Activated naive CD8-positive, alpha-beta T cell treated with anti-CD3 and anti-CD28 coated beads for 36 hours (primary cell): ENCODE measurements at places on chromosomes 11 and 22. TPM values are rescaled to one million over a fixed set of nuclear protein-coding genes. Genes with fewer than 3 reads are reported as not detected.
A peak's percentile ranks its signal among the peaks of the same experiment; 100 is the strongest.

DNA sequence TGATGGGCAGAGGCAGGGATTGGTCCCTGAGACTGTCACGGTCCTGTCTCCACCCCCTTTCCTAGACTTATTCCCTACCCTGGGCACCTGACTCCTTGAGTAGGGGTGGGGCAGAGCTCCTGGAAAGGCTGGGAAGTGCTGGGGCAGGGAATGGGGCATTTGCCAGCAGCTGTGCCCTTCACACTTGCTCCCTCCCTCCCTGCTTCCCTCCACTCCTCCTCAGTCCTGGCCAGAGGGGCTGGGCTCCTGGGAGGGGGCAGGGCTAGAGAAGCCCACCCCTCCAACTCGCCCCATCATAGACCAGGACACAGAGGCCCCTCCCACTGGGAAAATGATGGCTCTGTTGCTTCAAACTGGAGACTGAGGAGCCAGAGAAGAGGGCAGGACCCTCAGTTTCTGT, 11.6 kb downstream of the SCN2B start:
- no peak for DNase-seq

- no peak for DNase-seq
Observed at GRCh38 chr11:44366741-44367140, 56.8 kb upstream of the ALX4 start.

DNA sequence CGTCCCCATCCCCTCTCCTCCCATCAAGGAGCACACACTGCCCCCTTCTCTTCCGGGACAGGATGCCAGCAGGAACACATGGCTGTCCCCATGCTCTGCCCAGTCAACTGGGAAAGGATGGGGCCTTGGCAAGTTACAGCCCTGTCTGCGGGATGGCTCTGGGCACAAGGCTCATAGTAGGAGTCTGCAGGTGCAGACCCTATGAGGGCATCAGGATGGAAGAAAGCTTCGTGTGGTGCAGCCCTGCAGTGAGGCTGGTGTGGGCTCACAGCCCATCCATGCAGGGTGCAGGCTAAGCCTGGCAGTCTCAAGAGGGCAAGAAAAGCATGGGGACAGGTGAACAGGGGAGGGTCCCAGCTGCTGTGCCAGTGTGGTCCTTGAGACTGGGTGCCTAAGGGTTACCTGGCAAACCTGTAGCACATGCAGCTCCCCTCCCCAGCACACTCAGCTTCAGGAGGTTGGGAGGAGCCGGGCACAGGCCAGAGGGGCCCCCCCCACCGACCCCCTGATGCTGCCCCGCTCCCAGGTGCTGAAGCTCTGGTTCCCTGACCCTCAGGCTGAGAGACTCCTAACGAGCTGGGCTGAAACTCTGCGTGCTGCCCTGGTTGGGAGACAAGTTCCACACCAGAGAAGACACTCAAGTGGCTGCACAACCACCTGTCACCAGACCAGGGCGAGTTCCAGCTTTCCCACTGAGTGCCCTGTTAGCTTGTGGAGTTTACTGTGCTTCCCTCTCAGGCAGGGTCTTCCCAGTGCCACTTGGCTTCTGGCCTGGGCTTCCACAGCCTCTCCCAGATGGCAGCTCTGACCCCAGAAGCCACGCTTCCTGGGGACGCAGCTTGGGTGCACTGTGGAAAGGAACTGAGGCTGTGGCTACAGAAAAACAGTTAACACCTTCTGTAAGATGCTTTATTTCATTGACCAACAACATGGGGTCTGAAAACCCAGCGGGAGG, 3.3 kb upstream of the SCARF2 start:
- no peak for DNase-seq

GRCh38 chr11:64842366-64842759, 2.1 kb downstream of the CDC42BPG start:
- DNase-seq: no peak

DNA sequence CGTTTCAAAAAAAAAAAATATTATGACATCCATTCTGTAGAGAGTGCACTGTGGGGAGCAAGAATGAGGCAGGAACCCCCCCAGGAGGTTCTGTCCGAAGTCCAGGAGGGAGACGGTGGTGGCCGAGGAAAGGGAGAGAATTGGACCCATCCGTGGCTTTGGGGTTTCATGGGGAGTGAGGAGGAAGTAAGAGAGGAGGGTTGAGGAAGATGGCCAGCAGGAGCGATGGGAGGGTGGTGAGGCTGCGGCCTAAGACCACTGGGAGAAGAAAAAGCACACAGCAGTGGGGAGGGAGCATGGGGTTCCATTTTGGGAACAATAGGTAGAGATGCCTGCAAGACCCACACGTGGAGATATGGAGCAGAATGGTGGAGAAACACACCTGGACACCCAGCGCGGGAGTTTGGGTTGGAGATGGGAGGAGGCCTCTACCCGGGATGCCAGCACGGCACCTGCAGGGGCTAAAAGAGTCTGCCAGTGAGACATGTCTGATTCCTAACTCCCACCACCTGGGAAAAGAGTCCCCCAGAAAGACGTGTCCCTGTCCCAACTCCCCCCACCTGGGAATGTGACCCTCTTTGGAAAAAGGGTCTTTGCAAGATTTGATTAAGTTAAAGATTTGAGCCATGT, 72.5 kb upstream of the SHANK2 start:
- DNase-seq: no peak

GRCh38 chr11:87454241-87454640, 416.5 kb downstream of the TMEM135 start:
- DNase-seq: no peak

- DNase-seq: no peak
Observed at GRCh38 chr11:133985981-133986944, 29.5 kb upstream of the IGSF9B start.

- DNase-seq: no peak
Observed at GRCh38 chr11:60989093-60989650, 17.7 kb downstream of the CD6 start.

DNA sequence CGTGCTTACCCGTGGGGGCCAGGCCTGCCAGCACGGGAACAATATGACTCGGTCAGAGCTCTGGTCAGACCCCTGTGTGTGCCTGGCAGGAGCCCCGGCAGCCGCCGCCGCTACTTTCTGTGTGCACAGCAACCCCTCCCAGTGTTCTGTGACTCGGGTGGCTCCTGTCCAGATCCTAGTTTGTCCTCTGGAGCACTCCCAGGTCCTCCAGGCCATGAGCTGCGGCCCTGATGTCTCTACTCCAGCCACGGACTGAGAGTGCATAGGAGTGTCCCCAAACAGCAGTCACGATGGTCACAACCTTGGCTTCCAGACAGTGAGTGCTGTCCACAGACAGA, 3.2 kb downstream of the NDUFS8 start:
- DNase-seq: no peak

DNA sequence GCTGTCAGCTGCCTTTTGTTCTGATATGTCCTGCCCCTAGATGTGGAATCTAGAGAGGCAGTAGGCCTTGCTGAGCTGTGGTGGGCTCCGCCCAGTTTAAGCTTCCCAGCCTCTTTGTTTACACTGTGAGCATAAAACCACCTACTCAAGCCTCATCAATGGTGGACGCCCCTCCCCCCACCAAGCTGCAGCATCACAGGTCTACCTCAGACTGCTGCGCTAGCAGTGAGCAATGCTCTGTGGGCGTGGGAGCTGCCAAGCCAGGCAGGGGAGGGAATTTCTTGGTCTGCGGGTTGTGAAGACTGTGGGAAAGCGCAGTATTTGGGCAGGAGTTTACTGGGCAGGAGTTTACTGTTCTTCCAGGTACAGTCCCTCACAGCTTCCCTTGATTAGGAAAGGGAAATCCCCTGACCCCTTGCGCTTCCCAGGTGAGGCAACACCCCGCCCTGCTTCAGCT, 98.5 kb downstream of the SMCO4 start:
- peak; percentile 8 for DNase-seq

DNA sequence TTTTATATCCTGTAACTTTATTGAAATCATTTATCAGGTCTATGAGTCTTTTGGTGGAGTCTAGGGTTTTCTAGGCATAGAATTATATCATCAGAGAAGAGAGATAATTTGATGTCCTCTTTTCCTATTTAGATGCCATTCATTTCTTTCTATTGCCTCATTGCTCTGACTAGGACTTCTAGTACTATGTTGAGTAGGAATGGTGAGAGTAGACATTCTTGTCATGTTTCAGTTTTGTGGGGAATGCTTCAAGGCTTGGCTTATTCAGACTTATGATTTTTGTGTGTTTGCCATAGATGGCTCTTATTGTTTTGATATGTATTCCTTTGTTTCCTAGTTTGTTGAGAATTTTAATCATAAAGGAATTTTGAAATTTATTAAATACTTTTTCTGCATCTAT, 1078.3 kb downstream of the FAM181B start:
- DNase-seq: no peak

DNA sequence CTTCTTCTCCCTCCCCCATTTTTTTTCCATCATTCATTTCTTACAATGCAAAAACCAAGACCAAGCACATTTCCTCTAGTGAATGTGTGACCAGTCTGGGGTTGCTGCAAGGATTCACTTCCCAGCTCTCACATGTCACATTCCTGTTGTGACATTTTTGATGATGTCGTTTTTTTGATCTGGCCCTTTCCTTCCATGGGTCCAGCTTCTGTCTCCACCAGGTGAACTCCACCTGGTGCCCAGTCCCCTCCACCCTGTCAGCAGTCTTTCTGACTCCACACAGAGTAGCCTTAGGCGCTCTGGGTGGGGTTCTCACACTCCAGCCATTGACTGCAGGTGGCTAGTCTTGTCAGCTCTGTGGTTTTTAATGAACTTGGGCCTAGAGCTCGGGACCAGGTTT, 15.6 kb downstream of the PANX1 start:
- no peak for DNase-seq

DNA sequence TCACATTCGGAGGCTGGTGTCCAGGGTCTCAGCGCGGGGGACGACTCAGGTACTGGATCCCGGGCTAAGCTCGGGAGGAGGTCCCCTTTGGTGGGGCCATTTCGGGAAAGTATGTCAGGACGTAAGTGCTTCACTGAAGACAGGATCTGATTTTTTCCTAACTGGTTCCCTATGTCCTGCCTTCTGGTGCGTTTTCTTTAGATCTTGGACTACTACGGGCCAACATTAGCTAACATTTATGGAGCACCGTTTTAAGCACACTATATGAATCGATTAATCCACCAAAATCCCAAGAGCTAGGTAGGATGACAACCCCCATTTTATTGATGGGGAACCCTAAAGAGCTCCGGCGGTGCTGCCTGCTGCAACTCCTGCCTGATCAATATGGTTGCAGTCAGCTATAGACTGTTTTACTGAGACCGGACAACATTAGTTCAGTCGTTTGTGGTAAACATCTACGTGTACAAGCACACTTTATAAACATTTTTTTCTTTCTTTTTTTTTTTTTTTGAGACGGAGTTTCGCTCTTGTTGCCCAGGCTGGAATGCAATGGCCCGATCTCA, 17.0 kb upstream of the WDR74 start:
- DNase-seq: no peak

DNA sequence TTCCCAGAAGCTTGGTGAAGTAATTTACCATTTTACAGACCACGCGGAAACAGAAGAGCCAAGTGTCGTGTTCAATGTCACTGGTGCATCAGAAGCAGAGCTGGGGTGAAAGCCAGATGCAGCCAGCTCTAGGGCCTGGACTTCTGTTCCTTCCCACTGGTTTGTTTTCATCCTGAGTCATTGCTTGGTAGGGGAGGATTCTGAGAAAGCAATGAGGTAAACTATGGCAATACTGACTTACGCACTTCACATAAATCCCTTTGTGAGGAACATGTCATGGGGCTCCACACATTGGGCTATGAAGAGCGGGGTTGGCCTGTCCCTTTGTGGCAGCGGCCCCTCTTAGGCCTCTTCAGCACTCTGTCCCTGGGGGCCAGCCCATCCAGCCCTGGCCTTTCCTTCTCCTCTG, 52.4 kb upstream of the RBFOX2 start:
- DNase-seq: no peak

- DNase-seq: peak; percentile 15
Observed at GRCh38 chr11:57322256-57323166, 2.2 kb downstream of the TNKS1BP1 start.

GRCh38 chr11:128190312-128190711, 397.0 kb downstream of the ETS1 start:
- DNase-seq: peak; percentile 29

- DNase-seq: peak; percentile 21
Observed at GRCh38 chr11:125345421-125346178, 150.5 kb downstream of the FEZ1 start.

- no peak for DNase-seq
Observed at GRCh38 chr22:50705851-50706351, 32.1 kb upstream of the ACR start.

GRCh38 chr22:27231266-27231665, 570.3 kb downstream of the MN1 start:
- DNase-seq: no peak

GRCh38 chr11:107118025-107118720, 99.9 kb upstream of the GUCY1A2 start:
- no peak for DNase-seq

DNA sequence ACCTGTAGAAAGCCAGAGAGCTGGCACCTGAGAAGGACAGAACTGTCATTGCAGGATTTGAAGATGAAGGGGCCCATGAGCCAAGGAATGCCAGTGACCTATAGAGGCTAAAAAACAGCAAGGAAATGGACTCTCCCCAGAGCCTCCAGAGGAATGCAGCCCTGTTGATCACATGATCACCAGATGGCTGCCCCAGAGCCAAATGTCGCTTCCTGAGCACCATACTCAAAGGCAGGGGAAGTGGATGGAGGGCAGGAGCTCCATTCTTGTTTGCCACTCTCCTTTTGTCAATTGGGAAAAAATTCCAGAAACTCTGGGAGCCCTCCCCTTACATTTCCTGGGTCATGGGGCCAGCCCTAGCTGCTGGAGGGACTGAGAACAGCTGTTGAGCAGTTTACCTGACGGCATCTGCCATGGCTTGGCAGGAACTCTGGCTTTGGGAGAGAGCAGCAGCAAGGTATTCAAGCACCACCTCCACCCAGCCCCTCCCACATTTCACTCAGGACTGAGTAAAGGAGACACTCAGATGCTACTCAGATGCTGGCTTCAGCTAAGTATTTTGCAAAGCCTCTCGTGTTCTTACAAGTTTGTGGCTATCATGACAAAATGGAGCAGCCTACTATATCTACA, 46.9 kb downstream of the DKK3 start:
- no peak for DNase-seq

GRAP2 gene
- total RNA-seq: 65.2 TPM

TH gene
- total RNA-seq: not detected

EHF gene
- not detected for total RNA-seq

ST13 gene
- 250 TPM for total RNA-seq

TRPM5 gene
- total RNA-seq: not detected

FREY1 gene
- total RNA-seq: 0.80 TPM

NRGN gene
- total RNA-seq: 7.8 TPM

VPREB3 gene
- total RNA-seq: 0.48 TPM

DBX1 gene
- not detected for total RNA-seq

LMNTD2 gene
- 1.2 TPM for total RNA-seq

FAM180B gene
- not detected for total RNA-seq
